ENCODE measurements at places on chromosomes 11 and 22. TPM values are rescaled to one million over a fixed set of nuclear protein-coding genes. Genes with fewer than 3 reads are reported as not detected.

INSC gene
- total RNA-seq = 0.22 TPM

DNA sequence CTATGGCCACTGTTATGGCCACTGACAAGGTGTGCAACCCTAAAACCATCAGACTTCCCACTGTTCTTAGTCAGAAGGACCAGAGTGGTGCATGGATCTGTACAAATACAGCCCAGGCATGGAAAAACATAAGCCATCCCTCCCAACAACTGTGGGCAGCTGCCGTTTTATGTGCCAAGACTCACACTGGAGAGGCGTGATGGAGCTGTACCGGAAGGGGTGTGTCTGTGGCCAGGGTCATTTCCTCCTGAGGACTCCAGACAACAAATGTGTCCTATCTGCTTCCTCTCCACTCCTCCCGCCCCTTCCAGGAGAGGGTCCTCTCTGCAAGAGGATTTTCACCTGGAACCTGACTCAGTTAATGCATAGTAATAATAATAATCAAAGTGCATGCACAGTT lies 29.5 kb downstream of the KCNJ1 start:
- peak; percentile 58 for DNase-seq

DNA sequence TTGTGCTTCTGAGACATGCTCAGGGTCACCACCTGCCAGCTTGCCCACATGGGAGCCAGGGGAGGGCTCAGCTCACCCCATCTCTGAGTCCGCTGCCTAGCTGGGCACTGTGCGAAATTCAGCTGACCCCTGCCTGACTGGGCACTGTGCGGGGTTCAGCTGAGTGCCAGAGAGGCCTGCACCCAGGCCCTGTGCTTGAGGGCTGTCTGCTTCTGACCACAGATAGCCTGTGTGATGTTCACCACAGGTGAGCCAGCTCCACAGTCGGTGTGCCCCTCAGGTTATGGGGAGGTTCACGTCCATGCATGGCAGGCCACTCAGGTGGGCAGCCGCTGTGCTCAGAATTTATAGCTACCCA lies 84.5 kb upstream of the SUSD2 start:
- DNase-seq = peak; percentile 71

GRCh38 chr22:35749808-35750207 lies 32.1 kb downstream of the APOL5 start:
- no peak for DNase-seq

All from cardiac septum (tissue), 1 donor.